ENCODE measurements at places on chromosomes 3 and 15. TPM values are rescaled to one million over a fixed set of nuclear protein-coding genes. Genes with fewer than 3 reads are reported as not detected.

DNA sequence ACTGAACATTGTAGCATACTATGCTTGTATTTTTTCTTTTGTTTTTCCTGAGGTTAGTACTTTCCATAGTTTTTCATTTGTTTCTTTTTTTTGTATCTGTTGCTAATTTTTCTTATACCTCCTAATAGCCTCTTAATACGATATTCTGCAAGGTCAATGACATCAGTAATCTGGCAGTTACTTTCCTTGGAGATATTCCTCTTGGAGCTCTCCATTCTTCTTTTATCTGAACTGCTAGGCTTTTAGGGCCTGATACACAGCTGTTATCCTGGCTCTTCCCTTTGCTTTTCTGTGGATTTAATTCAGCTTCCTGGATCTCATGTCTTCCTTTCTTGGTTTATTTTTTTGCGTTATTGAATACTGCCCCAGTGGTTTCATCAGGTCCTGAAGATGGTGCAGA lies 12.9 kb downstream of the ALPK3 start:
- no peak for ATAC-seq

- no peak for ATAC-seq
Observed at GRCh38 chr3:31847760-31848159, 133.3 kb downstream of the OSBPL10 start.

- peak; percentile 95 for ATAC-seq
Observed at GRCh38 chr15:31062310-31062847, 39.1 kb downstream of the TRPM1 start.

GRCh38 chr3:51216291-51216690 lies 168.8 kb upstream of the MANF start:
- ATAC-seq: peak; percentile 96

GRCh38 chr3:56862352-56863062 lies 60.8 kb upstream of the ARHGEF3 start:
- no peak for ATAC-seq

GRCh38 chr3:12046406-12046805 lies 42.2 kb downstream of the SYN2 start:
- no peak for ATAC-seq

- ATAC-seq: no peak
Observed at GRCh38 chr3:5456199-5456598, 268.7 kb downstream of the EDEM1 start.

DNA sequence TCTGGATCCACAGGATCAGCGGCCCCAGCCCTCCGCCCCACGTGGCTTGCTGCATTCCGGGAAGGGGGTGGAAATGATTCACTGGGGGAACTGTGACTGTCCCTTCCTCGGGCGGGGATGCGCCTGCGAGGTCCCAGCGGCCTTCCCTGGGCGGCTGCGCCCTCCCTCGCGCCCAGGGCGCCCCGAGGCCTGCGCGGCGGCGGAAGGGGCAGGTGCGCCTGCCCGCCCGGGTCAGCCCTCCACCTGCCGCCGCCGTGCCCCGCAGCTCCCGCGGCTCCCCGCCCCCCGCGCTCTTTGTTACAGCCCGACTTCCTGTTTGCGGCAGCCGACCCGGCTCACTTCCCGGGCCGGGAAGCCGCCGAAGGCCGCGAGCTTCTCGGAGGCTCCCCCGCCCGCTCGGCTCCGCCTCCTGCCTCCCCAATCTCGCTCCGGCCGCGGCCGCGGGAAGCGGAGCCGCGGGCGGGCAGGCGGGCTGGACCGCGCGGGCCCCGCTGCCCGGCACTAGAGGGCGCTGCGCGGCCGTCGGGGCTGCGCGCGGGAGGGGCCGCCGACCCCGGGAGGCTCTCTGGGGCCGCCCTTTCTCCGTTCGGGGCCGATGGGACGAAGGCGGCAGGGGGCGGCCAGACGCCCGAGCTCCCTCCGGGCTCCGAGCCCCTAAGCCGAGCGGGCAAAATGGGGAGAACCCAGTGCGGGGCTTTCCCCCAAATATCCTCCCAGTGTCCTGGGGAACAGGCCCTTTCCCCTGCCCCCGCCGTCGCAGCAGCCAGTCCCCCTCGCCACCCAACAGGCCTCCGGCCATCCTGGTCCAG lies 11.5 kb upstream of the CHAC1 start:
- peak; percentile 88 for ATAC-seq

- ATAC-seq: peak; percentile 90
Observed at GRCh38 chr3:175233957-175234940, 375.1 kb downstream of the NAALADL2 start.

DNA sequence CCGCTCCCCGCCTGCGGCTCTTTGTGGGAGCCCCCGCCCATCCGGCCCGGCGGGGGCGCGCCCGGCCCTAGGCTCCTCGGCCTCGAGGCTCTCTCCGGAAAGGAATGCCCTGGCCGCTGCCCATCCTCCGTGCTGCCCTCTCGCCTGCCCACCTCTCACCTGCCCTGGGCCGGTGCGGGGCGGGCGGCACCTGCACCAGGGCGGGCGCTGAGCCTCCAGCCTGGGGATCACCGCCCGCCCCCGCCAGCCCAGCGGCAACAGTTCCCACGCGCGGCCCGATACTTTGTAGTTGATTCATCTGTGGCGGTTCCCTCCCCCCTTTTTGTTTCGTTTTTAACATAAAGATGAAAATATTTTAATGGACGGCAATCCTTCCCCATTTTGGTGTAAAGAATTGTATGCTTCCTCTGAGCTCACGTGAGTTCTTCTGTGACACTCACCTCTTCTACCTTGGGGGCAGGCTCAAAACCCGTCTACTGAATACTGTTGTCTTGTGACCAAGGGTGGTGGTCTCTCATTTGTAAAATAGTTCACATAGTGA lies 1.9 kb downstream of the KLF13 start:
- no peak for ATAC-seq

GRCh38 chr3:111071257-111072030 lies at the start of gene NECTIN3:
NECTIN3 (plus strand) TSS chr3:111071816; CDS start chr3:111072018, 202 bp downstream.
- ATAC-seq: peak; percentile 87

GRCh38 chr3:45552031-45552793 lies 42.3 kb upstream of the LIMD1 start:
- no peak for ATAC-seq

DNA sequence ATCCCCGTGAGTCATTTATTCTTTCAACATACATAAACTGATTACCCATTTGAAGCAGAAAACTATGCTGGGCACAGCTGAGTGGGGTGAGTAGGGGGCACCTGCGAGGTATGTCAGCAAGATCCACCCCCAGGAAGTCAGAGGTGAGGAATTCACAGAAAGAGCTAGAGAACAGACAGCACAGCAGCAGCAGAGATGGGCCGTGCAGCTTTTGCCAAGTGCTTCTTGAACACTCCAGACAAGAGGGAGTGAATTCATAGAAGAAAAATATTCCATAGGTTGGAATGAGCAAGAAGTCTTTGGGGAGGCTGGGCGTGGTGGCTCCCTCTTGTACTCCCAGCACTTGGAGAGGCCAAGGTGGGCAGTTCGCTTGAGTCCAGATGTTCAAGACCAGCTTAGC lies 9.4 kb upstream of the ADCY5 start:
- no peak for ATAC-seq

GRCh38 chr3:174191380-174191779 lies 667.8 kb upstream of the NAALADL2 start:
- ATAC-seq: no peak

GRCh38 chr15:79769069-79769481 lies 127.7 kb downstream of the MTHFS start:
- peak; percentile 18 for ATAC-seq

DNA sequence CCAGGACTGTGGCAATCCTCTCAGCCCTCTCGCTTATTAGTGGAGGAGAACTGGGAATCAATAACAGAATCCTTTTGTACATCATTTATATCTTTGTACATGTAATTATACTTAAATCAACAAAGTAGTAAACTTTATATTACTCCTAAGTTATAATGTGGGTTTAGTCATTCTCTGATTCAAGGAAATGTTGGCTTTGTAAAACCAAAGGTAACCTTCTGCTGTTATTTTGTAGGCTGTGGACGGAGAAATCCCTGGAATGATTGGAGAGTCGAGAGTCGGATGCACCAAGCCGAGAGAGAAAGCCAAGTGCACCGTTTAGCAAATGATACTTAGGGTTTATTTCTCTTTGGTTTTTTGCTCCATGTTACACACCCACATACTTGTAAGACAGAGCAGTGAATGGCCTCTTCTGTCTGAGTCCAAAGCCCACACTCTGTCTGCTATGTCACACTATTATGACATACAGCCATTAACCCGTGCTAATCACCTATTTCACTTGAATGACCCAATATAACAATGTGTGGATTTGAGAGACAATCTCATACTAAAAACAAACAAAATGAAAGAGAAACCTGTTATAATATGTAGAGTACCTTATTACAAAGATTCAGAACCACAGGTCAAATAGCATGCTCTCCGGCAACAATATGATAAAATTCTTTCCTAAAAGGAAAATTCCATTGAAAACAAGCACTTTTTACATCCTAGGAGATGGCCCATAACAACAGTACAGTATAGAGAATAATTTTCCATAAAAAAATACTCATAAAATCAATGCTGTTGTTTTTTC lies 72.2 kb downstream of the MECOM start:
- no peak for ATAC-seq

DNA sequence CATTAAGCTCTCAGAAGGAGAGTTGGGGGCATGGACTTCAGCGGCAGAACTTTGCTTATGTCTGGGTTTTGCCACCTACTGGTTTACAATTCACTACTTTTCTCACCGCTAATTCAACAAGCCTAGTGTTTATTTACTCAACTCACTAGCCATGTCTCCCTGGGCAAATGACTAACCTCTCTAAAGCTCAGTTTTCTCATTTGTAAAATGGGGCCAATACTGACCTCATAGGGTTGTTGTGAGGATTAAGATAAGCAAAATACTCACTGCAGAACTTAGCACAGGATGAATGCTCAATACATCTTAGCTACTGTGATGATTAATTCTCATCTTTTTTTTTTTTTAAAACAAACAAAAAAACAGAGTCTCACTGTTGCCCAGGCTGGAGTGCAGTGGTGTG lies 106.3 kb downstream of the CADPS start:
- no peak for ATAC-seq

DNA sequence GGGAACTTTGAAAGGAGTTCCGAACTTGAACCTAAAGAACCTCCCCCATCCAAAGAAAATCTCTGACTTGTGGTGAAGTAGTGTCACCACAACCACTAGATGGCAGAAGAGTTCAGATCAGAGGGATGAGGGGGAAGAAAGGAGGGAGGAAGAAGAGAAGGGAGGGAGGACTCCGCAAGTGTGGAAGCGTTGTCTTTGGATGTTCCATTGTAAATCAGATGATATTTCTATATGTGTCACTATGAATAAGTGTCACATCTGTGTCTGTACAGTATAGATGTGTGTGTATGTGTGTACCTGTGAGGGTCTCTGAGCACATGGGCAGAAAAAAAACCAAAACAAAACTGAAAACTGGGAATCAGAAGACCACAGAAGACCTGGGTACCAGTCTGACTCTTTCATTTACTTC lies 16.9 kb downstream of the SLC24A1 start:
- no peak for ATAC-seq

DNA sequence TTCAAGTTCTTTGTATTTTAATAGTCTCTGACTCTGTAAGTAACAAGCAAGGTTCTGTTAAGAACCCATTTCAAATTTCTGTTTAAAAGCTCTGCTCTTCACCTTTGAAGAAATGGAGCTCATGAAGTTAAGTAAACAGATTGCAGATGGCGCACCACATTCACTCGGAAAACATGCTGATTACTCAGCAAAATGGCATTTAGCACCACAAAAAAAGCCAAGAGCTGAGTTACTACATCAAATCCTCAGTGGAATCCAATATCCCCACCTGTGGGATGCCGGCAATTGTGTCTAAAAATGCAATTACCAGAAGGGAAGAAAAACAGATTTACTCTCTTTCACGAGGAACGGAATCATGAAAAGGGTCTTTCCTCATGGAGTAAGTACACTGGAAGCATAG lies 758.0 kb downstream of the NTRK3 start:
- ATAC-seq: no peak

DNA sequence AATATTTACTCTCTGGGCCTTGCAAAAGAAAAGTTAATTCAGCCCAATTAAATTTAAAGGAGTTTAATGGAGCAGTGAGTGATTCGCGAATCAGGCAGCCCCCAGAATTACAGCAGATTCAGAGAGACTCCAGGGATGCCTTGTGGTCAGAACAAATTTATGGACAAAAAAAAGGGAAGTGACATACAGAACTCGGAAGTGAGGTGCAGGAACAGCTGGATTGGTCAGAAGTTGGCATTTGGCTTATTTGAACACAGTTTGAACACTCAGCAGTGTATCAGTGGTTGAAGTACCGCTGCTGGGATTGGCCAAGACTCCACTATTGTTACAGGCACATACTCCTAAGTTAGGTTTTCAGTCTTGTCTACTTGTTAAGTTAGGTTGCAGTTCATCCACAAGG lies 145.0 kb upstream of the GAP43 start:
- no peak for ATAC-seq

- no peak for ATAC-seq
Observed at GRCh38 chr3:179438841-179439240, 12.4 kb downstream of the GNB4 start.

DNA sequence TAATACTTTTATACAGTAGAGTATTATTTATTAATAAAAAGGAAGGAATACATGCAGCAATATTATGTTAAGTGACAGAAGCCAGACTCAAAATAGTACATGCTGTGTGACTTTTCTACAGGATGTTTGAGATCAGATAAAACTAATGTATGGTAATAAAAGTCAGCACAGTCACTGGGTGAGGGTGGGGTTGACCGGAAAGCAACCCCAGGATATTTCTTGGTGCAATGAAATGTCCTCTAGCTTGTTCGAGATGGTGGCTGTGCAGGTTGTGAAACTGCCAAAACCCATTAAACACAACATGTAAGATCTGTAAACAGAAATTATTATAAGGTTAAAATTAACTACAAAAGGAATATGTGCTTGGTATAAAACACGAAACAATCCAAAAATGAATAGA lies 20.8 kb upstream of the ALDH1L1 start:
- ATAC-seq: no peak

- no peak for ATAC-seq
Observed at GRCh38 chr3:172604895-172605646, 81.8 kb upstream of the TNFSF10 start.

- ATAC-seq: no peak
Observed at GRCh38 chr15:78087951-78088772, 4.2 kb upstream of the SH2D7 start.

DNA sequence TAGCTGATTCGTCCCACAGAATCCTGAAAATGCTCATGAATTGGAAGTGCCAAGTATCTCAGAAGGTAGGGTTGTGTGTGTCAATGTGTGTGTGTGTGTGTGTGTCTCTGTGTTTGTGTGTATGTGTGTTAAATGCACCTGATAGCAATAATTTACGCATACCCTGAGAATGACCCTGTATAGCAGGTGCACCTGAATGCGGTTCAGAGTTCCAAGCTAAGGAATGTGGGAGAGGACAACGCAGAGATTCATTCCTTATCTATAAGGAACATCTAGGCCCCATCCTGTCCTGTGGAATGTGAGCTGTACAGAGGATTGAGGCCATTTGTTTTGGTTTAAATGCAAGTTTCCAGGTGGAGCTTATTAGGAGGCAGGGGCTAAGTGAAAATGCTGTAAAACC lies 49.1 kb upstream of the NEDD4 start:
- no peak for ATAC-seq

Gene SNRK
- total RNA-seq: 44.9 TPM

Gene IQCB1
- total RNA-seq: 37.7 TPM

Gene ZMAT3
- 54.8 TPM for total RNA-seq

Gene FOXB1
- total RNA-seq: 7.1 TPM

Gene ANKDD1A
- total RNA-seq: 8.0 TPM

Gene OXTR
- total RNA-seq: 0.75 TPM

Gene TMCO5A
- total RNA-seq: 0.10 TPM

Gene SAMMSON
- 2.8 TPM for total RNA-seq

Gene MESP1
- 2.1 TPM for total RNA-seq

Gene RAB11A
- total RNA-seq: 166 TPM

Gene GOLGA6L6
- total RNA-seq: 1.8 TPM
